Stimulated activated CD8-positive, alpha-beta memory T cell treated with anti-CD3 and anti-CD28 coated beads, Interleukin-4, amount 100 ng/mL, for 48 hours (primary cell): ENCODE measurements at places on chromosomes 12 and 14.
A peak's percentile ranks its signal among the peaks of the same experiment; 100 is the strongest.

DNA sequence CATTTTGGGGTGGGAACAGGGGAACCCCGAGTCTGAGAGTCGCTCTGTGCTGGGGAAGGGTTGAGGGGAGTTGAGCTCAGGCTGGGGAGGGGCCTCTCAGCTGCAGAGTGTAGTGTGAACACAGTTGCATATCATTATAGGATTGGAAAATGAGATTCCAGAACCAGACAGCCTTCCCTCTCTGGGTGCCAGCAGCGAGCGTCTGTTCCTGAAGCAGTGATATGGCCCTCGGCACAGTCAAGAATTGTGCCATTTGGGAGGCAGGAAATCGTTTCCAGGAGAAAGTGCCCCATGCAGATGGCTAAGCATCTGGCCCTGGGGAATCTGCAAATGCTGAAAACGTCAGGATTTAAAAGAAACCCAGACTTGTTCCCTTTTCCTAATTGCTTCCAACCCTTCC is 70.4 kb upstream of the SFSWAP start:
- no peak for DNase-seq

- no peak for DNase-seq
Observed at GRCh38 chr12:131350943-131351318, 360.0 kb upstream of the SFSWAP start.

DNA sequence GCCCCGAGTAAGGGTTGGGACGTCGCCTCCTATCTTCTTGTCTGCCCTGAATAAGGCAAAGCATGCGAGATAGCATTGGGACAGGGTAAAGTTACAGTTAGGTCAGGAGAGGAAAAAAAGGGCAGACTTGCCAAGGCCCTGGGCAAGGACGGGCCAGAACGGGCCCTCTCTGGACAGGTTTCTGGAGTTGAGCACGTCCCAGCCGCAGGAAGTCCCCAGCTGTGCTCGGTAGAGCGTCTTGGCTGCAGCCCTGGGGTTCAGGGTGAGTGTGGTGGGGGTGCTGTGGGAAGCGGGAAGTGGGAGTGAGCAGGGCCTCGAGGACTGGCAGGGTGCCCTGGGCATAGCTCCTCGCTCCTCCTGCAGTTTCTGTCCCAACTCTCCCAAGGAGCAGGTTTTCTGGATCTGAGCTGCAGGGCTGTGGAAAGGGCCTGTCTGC is 5.4 kb downstream of the RPS6KL1 start:
- DNase-seq, result no peak

- DNase-seq, result no peak
Observed at GRCh38 chr12:94849411-94849976, 154.0 kb downstream of the NDUFA12 start.

- DNase-seq, result no peak
Observed at GRCh38 chr12:122054842-122055520, 23.6 kb upstream of the MLXIP start.

DNA sequence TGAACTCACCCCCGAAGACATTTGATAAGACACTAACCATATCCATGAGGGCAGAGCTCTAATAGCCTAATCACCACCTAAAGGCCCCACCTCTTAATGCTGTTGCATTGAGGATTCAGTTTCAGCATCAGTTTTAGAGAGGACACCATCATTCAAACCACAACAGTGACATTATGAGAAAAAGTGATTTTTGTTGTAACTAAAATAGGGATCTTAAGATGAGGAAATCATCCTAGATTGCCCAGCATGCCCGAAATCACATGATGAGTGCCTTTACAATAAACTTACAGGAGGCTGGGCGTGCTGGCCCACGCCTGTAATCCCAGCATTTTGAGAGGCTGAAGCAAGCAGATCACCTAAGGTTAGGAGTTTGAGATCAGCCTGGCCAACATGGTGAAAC is 9.7 kb upstream of the GLT1D1 start:
- no peak for DNase-seq

- DNase-seq, result no peak
Observed at GRCh38 chr12:51973560-51973959, 22.1 kb downstream of the ACVR1B start.

DNA sequence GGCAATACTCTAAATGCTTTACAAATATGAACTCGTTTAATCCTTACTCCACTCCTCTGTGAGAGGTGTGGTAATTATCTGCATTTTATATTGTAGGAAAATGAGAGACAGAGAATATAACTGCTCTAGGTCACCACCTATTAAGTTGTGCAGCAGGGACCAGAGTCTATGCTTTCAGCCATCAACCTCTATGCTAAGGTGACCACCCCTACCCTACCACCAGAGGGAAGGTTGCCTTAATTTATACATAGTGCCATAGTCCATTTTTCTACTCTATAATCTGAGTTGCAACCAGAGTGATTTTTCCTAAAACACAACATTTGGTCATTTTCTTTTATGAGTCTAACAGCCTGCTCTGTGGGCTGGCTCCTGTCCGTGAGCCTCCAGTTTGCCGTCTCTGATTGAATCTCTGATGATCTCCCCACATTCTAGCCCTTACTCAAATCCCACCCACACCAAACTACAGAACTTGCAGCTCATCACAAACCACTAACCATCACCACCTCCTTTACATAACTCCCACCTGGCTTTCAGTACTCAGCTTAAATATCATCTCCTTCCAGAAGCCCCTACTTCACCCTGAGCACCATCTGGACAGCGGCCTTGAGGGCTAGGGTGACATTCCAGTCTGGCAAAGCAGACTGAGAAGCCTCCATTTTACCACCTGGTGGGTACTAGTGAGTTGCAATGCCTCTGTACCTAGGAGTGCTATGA is 126.6 kb downstream of the PPM1H start:
- no peak for DNase-seq

- DNase-seq, result no peak
Observed at GRCh38 chr14:31216359-31216758, 8.8 kb upstream of the HECTD1 start.

GRCh38 chr12:1059162-1059561 is 68.1 kb downstream of the ERC1 start:
- no peak for DNase-seq

- DNase-seq, result no peak
Observed at GRCh38 chr12:5484426-5484825, 52.5 kb downstream of the NTF3 start.

- DNase-seq, result no peak
Observed at GRCh38 chr14:54322701-54323337, 74.0 kb upstream of the CDKN3 start.

DNA sequence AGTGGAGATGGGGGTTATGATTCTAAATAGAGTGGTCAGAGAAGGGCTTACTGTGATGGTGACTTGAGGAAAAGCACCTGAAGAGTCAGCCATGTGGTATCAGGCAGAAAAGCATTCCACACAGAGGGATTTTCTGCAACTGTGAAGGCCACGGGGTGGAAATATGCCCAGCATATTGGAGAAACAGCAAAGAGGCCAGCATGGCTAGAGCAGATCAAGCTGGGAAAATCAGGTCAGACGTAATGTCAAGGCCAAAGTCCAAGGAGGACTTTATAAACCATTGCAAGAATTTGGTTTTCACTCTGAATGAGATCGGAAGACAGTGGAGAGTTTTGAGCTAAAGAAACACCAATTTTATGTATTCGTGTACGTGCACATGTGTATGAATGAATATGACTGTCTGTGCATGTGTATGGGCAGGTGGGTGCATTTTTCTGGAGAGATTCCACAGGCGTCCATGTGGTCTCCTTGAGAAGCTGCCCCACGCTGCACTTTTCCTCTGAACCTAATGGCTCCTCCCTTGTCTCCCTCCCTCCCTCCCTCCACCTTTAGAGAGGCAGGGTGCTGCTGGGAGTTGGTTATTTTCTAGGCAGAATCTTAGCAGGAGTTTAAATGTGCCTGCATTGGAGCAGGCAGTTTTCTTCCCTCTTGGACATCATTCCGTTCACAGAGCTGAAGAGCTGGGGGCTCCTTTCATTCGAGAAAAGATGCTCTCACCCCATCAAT is 97.4 kb upstream of the PPP4R3A start:
- no peak for DNase-seq

- no peak for DNase-seq
Observed at GRCh38 chr12:16602412-16602811, 3.5 kb downstream of the LMO3 start.

GRCh38 chr12:5008661-5009060 is 35.0 kb upstream of the KCNA5 start:
- no peak for DNase-seq

- DNase-seq, result no peak
Observed at GRCh38 chr14:74919421-74920165, 3.5 kb downstream of the RPS6KL1 start.

- no peak for DNase-seq
Observed at GRCh38 chr12:98106031-98106683, 409.2 kb upstream of the TMPO start.

DNA sequence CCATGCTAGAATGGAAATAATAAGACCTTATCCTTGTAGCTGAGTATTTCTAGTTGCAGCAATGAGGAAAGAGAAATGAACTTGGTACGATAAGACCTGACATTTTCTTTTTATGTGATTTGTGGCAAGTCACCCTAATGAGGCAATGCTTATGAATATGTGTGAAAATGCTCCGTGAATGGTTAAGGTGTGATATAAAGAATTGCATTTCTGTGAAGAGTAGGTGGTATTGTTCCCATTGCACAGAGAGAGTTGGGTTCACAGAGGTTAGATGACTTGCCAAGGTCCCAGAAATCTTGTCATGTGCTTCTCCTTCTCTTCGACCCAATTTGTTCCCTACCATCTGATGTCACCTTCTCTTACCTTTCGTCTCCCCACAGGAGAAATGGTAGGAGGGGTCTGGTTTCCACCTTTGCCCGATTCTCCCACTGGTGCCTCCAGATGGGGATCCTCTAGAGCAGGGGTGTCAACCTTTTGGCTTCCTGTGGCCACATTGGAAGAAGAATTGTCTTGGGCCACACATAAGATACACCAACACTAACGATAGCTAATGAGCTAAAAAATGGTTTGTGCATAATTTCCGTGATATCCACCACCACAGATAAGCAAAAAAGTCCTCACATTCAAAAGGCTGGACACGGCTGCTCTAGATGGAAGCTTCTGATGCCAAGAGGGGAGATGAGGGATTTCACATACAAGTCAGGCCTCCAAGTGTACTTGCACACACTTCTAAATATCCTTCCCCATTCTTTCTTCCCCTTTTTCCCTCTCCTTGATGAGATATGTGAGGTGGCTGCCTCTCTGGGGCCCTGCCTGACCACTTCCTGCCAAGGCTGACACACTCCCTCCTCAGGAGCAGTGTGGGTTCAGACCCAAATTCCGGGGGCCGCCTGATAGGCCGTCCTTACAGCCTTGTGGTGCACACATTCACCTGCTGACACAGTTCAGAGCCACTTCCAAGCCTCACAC is 96.1 kb downstream of the PLXNC1 start:
- DNase-seq, result peak; percentile 72

GRCh38 chr14:69096781-69097475 is 56.0 kb downstream of the DCAF5 start:
- no peak for DNase-seq

- DNase-seq, result no peak
Observed at GRCh38 chr14:51884086-51884927, 23.9 kb downstream of the GNG2 start.

DNA sequence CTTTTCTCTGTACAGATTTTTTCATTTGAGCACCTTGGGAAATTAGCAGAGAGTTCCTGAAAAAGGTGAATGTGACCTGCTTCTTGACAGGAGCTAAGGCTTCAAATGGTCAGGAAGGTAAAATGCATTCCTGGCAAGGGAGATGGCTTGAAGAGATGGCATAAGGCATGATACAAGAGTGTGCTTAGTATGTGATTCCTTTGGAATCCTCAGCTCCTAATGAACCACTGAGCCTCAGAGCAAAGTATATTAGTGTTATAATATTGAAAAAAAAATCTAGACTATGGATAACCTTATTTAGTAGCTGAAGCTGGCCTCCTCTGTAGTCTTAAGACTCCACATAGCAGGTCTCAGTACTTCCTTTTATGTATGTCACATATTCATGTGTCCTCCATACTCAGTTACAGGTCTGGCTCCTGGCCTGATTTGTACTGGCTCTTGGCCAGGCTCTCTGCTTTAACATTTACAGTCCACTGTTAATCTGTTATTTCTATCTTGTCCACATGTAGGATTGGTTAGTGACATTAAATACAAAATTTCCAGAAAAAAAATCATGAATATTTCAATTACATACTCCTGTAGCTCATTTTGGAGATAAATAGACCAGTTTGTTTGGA is 17.9 kb downstream of the TOGARAM1 start:
- no peak for DNase-seq

GRCh38 chr12:76786986-76787385 is 23.1 kb downstream of the ZDHHC17 start:
- no peak for DNase-seq

GRCh38 chr12:29656762-29657538 is 126.8 kb downstream of the TMTC1 start:
- no peak for DNase-seq

- no peak for DNase-seq
Observed at GRCh38 chr12:115763376-115763775, 514.1 kb downstream of the MED13L start.

GRCh38 chr12:40557980-40558379 is 134.3 kb upstream of the CNTN1 start:
- no peak for DNase-seq

- no peak for DNase-seq
Observed at GRCh38 chr14:89406941-89407340, 10.1 kb downstream of the FOXN3 start.

DNA sequence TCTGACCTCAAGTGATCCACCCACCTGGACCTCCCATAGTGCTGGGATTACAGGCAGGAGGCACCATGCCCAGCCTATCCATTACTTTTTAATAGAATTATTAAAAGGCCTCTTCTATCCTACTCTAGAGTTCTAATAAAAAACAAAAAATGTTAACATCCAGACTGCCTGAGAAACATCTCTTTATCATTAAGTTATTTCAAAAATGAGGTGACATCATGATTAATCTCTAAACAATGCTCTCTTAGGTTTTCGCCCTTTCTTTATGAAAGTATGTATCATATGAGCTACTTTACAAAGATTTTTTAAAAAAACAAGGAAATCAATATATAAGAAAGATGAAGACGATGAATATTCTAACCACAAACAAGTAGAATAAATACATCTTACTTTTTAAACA is 52.6 kb downstream of the FGD6 start:
- DNase-seq, result no peak

GRCh38 chr12:50081096-50081808 is 3.9 kb upstream of the SMARCD1 start:
- no peak for DNase-seq

- no peak for DNase-seq
Observed at GRCh38 chr12:3636328-3636727, 116.6 kb downstream of the CRACR2A start.

DNA sequence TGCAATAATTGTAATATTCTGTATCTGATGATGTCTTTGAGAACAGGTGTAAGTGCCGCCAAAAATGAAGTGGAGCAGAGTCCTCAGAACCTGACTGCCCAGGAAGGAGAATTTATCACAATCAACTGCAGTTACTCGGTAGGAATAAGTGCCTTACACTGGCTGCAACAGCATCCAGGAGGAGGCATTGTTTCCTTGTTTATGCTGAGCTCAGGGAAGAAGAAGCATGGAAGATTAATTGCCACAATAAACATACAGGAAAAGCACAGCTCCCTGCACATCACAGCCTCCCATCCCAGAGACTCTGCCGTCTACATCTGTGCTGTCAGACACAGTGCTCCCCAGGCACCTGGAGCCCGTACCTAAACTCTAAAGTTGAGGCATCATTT is 268.7 kb downstream of the DAD1 start:
- DNase-seq, result no peak

- DNase-seq, result no peak
Observed at GRCh38 chr14:104685216-104685997, 4.0 kb upstream of the INF2 start.

- DNase-seq, result no peak
Observed at GRCh38 chr12:30197392-30198057, 413.8 kb upstream of the TMTC1 start.
